ENCODE measurements at places on chromosomes 12 and 14.
A peak's percentile ranks its signal among the peaks of the same experiment; 100 is the strongest.

DNA sequence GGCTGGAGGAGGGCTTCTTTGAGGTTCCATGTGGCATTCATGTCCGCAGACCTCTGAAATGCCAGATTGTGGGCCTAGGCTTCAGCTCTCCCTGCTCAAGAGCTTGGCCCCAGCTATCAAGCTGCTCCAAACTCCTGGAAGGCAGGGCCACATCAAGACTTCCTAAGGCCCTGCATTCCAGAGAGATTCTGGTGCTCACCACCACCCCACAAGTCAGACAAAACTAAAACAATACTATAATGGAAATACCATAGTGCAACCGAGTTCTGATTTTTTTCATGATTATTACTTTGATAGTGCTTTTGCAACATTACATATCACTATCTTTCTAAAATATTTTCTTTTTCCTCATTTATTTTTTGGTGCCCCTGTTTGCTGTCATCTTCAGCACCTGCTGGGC lies 86.3 kb downstream of the CALM1 start:
- no peak for DNase-seq

- peak; percentile 72 for DNase-seq
Observed at GRCh38 chr12:1634590-1635191, 5.7 kb downstream of the WNT5B start.

GRCh38 chr14:37213016-37213415 lies 15.3 kb downstream of the MIPOL1 start:
- DNase-seq, result no peak

GRCh38 chr14:51566831-51567582 lies 84.7 kb upstream of the FRMD6 start:
- DNase-seq, result no peak

GRCh38 chr14:76917158-76917596 lies 91.0 kb downstream of the LRRC74A start:
- peak; percentile 69 for DNase-seq

DNA sequence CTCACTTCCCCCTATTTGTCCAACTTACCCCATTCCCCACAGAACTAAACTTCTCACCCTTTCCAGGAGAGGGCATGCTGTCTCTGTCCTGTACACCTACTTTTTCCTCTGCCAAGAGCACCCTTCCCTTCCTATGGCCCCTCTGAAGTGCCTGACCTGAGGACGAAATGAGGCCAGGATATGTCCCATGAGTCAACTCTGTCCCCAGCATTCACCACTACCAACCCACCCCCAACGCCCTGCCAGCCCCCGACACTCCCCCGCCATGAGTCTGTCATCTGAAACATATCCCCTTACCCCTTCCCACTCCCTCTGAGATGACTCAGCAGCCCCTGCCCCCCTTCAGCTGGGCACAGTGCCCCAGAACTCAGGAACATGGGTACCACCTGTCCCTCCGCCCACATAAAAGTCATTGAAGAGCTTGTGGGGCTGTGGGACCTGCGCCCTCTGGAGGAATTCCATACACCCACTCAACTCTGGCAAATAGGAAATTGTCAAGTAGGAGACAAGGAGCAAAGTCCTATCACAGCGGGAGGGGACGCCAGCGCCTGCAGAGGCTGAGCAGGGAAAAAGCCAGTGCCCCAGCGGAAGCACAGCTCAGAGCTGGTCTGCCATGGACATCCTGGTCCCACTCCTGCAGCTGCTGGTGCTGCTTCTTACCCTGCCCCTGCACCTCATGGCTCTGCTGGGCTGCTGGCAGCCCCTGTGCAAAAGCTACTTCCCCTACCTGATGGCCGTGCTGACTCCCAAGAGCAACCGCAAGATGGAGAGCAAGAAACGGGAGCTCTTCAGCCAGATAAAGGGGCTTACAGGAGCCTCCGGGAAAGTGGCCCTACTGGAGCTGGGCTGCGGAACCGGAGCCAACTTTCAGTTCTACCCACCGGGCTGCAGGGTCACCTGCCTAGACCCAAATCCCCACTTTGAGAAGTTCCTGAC lies 26.3 kb downstream of the ITGA7 start:
- DNase-seq, result peak; percentile 63

GRCh38 chr12:50188875-50189575 lies 21.9 kb upstream of the CERS5 start:
- no peak for DNase-seq

GRCh38 chr12:49223590-49224369 lies 34.9 kb upstream of the TUBA1A start:
- no peak for DNase-seq

- DNase-seq, result no peak
Observed at GRCh38 chr12:85782711-85783110, 53.5 kb downstream of the RASSF9 start.

- no peak for DNase-seq
Observed at GRCh38 chr12:130596241-130596640, 119.9 kb downstream of the RIMBP2 start.

- DNase-seq, result no peak
Observed at GRCh38 chr14:72731252-72732020, 162.5 kb downstream of the DPF3 start.

DNA sequence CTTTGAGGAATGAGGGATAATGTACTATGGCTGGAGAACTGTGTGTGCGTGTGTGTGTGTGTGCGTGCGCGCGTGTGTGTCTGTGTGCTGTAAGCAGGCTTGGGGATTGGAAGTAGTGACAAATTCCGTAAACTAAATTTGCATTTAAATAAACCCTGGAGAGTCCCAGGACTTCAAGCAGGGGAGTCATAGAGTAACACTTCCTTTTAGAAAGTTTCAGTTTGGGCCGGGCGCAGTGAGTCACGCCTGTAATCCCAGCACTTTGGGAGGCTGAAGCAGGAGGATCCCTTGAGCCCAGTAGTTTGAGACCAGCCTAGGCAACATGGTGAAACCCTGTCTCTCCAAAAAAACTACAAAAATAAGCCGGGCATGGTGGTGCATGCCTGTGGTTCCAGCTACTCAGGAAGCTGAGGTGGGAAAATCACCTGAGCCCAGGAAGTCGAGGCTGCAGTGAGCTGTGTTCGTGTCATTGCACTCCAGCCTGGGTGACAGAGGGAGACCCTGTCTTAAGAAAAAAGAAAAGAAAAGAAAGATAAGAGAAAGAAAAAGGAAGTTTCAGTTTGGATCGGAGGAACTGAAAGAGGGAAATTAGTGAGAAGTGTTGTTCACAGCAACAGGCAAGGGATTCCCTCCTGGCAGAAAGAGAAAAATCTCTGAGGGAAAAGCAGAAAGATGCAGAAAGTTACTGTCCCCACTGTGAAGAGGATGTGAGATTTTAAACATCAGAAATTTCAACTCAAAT lies 222.7 kb upstream of the SOX5 start:
- DNase-seq, result no peak

DNA sequence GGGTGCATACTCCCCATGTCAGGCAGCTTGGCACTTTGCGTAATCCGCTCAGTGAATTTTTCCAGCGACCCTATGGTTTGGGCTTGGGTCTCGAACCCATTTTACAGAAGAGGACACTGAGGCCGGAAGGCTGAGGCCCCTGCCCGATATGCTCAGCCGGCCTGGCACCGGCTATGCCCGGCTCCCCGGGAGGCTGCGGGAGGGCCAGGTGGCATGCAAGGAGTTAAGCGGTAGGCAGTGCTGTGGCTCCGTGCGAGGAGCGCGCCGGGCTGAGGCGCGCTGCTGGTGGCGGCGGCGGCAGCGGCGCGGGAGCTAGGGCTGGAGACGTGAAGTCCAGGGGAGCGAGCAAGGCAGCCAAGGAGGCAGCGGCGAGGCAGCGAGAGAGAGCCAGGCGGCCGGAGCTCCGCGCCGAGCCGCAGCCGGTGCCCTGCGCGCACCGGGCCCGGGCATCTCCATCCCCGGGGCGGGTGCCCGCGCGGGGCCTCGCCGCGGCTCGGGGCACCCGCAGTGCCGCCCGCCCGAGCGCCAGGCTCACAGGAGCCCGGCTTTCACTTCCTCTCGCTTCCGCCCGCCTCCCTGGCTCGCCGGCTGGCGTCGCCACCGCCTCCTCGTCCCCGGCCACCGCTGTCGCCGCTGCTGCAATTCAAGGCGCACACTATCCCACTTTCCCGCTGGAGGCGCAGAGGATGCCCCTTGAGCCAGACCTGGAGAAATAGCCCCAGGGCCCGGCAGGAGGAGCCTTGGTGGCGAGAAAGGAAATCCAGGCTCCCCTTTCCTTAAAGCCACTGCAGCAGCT lies at the start of gene WSCD2:
WSCD2 (plus strand) TSS at position 272 of the 796 bp plus-strand sequence. CDS start 66,545 bp downstream, outside the sequence.
- DNase-seq, result peak; percentile 9

- DNase-seq, result no peak
Observed at GRCh38 chr12:57854965-57855364, 8.4 kb upstream of the CTDSP2 start.

DNA sequence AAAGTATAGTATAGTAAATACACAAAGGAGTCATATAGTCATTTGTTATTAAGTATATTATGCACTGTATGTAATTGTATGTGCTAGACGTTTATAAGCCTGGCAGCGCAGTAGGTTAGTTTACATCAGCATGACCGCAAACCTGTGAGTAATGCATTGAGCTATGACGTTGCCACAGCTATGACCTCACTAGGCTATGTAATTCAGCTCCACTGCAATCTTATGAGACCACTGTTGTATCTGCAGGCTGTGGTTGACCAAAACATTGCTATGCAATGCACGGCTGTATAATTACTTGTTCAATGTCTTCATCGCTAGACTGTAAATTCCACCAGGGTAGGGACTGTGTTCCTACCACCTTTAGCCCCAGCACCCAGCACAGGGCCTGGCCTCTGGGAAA lies 53.2 kb upstream of the VASH1 start:
- DNase-seq, result no peak

- DNase-seq, result no peak
Observed at GRCh38 chr12:113734503-113734902, 231.6 kb downstream of the RBM19 start.

GRCh38 chr14:65879248-65880009 lies 466.9 kb downstream of the FUT8 start:
- peak; percentile 54 for DNase-seq

- DNase-seq, result no peak
Observed at GRCh38 chr14:50388256-50388931, 8.3 kb downstream of the CDKL1 start.

DNA sequence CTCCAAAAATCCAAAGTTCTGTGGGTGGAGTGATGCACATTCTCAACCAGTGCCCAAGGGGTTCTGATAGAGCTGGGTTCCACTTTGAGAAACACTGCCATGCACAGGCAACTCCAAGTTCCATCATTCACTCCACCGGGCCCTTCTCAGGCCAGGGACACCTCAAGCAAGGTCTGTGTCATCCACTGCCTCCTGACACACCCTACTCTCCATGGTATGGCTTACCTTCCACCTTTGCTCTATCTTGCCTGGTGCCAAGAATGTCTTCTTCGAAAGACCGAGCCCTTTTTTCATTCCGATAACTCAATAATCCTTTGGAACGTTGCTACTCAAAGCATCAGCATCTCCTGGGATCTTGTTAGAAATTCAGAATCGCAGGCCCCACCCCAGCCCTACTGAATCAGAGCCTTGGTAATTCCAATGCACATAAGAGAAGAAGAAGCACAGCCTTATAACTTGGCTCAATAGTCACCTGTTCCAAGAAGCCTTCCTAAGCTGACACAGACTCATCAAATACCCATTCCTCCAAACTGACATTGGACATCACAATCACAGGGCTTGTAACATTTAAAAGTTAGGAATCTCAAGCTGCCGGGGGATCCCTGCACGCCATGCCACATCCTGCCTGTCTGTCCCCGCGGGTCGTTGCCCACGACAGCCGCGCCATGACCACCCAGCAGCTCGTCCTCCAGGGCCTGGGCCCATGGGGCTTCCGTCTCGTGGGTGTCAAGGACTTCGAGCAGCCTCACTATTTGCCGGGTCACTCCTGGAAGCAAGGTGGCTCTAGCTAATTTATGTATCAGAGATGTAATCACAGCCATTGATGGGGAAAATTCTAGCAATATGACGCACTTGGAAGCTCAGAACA lies 66.4 kb downstream of the VCPKMT start:
- DNase-seq, result no peak

DNA sequence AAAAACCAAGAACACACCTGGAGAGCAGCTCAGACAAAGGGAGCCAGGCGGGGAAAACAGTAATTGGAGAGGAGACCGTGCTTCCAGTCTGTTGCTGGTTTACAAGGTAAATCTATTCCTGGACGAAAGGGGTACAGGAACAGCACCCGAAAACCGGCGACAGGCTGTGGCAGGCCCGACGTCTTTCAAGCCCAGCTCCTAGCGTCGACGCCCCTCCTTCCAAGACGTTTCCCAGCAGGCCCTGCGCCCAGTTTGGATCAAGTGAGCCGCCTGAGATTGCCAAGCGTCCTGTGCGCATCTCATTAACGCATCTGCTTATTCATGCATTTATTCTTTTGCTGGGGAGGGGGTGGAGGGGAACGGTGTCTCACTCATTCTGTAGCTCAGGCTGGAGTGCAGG lies 1.4 kb downstream of the C12orf56 start:
- no peak for DNase-seq

- peak; percentile 58 for DNase-seq
Observed at GRCh38 chr12:16012117-16012516, 101.0 kb downstream of the DERA start.

- peak; percentile 34 for DNase-seq
Observed at GRCh38 chr12:27305673-27306456, 26.8 kb upstream of the BMAL2 start.

GRCh38 chr12:3583656-3584334 lies 92.8 kb downstream of the PRMT8 start:
- DNase-seq, result no peak

Measured in fibroblast of gingiva (primary cell).